Activated naive CD8-positive, alpha-beta T cell treated with anti-CD3 and anti-CD28 coated beads, Interleukin-2, amount 10 ng/mL, durations not matched to agents 7 days and 5 days (primary cell): ENCODE measurements at places on chromosomes 2 and 18. TPM values are rescaled to one million over a fixed set of nuclear protein-coding genes. Genes with fewer than 3 reads are reported as not detected.
A peak's percentile ranks its signal among the peaks of the same experiment; 100 is the strongest.

- no peak for DNase-seq
These were observed 12.8 kb downstream of the CD302 start for GRCh38 chr2:159785195-159785594.

B3GNT7 gene
- total RNA-seq: 0.37 TPM

DNA sequence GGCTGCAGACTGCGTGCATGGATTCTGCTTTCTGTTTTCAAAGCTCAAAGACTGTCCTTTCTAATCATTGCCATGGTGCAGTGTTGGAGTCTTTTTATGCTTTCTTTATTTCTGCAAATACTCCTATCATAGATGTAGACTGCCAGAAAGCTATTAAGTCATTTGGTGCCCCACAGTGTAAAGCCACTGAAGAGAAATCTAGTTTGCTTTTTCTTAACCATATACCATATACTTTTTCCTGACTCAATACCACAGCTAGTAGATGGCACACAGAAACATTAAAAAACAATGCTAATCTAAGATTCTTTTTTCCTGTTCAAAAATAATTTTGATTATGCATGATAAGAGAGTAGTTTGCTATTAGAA is 109.9 kb upstream of the RAB27B start:
- no peak for DNase-seq

DNA sequence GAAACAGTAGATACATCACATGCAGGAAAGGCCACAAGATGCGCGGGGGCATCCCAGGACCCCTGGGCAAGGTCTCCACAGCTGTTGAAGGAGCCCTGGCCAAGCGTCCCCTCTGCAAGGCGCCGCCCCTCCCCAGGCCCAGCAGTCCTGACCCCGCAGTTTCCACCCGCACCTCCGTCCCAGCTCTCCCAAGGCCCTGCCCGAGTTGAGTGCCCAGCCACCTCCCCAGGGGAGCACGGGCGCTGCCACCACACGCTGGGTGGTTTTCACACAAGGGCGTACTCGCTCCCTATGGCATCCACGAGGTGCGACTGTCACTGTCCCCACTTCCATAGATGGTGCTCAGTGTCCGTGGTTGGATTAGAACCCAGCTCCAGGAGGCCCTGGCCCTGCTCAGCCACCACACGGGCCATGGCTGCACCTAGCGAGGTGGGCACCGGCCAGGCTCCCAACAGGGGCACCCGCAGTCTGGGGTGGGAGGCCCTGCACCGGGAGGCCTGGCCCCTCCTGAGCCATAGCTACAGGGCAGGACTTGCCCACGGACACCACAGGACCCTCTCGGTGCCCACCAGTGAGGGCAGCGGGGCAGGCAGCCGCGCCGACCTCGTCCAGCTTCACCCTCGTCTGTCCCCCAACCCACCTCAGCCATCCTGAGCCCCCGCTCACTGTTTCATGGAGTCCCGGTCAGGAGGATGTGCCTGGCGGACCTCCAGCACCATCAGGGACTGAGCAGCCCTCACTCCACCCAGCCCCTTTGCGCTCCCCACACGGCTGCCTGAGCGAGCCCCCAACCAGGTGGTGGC is 36.0 kb downstream of the KIF1A start:
- DNase-seq: no peak

- no peak for DNase-seq
These were observed 43.2 kb upstream of the SEMA4C start for GRCh38 chr2:96913117-96913397.

- DNase-seq: no peak
These were observed 56.3 kb downstream of the RPL31 start for GRCh38 chr2:101058386-101058785.

DNA sequence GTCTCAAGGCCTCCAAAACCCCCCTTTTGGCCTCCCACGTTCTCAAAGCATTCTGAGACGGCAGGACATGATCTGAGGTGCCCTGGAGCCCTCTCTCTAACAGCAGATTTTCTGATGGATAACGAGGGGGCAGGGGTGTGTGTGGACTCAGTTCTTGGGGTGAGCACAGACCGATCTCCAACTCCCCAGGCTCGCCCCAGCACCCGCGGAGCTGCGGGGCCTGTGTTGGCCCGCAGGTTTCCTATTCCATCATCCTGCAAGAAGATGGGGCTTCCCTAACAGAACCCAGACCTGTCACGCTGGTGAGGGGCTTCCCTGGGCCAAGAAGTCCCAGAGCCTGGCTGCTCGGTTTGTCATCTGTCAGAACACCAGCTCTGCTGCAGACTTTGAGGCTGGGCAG is 196.1 kb downstream of the ANAPC1 start:
- no peak for DNase-seq

DNA sequence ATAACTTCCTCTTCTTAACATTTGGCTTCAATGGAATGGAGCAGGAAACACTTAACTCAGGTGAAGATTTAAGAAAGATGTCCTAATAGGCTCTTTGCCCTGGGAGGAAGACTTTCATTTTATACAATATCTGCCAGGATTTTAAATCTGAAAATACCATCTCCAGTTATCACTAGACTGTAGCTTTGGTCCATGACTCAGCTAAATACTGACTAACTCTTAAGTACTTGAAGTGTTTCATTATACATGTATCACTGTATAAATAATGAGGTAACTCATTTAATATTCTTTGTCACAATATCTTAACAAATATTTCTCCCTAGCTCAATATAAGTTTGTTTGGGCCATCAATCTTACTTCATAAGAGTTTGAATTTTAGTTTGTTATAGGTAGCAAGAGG is 34.7 kb downstream of the RBKS start:
- DNase-seq: no peak

DNA sequence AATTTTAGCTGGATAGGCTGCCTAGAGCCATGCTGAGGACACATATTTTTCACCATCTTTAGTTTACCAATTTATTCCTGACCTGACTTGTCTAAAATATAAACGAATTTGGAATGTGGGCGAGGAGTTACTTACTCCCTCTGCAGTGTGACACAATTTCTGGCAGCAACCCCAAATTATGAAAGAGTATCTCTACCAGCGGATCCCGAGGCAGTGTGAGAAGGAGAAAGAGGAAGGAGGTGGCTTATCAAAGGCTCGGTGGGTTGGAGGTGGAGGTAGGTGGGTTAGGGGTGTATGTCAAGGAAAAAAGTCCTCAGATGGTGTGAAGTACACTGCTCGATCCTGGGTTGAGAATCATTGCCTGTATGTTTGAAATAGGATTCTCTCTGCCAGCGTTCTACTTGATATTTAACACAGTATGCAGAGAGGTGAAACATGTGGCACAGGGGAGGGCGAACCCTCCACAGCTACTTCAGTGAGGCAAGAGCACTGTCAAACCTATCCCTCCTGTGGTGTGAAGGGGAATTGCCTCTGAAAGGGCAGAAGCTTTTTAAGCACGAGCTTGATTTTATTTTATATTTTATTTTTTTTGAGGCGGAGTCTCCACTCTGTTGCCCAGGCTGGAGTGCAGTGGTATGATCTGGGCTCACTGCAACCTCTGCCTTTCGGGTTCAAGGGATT is 76.0 kb downstream of the RFTN2 start:
- DNase-seq: no peak

DNA sequence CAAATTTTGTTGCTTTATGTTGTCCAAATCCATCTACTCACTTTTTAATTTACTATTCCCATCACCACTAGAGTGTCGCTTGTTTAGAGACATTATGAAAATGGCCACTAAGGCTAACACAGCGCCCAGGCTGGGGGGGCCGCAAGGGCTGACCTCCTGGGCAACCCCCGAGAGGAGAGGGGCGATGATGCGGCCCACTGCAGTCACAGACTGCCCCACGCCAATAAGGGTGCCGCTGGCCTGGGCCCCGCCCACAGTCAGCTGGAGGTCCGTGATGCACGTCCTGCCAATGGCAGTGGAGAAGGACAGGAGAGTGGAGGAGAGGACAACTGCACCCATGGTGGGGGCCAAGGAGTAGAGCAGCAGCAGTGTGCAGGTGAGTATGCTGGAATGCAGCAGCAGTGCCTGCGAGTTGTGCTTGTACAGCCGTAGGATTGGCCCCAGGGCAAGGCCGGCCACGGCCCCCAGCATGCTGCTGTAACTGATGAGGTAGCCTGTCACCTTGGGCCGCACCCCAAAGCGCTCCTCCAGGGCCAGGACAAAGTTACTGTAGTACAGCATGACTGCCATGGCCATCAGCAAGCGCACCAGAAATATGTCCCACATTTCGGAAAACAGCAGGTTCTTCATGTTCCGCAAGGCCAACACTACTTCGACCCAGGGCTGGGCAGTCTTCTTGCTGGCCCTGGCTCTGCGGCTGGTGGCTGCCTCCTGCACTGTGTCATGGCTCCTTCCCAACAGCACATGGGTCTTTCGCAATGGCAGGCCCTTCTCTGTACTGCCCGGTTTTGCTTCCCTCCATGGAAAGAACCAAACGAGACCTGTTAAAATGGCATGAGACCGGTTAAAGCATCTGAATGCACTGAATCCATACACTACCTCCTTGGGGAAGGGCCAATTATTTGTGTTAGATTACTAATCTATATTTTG is 43.2 kb upstream of the TMEM182 start:
- DNase-seq: no peak

- no peak for DNase-seq
These were observed 154.6 kb downstream of the TFCP2L1 start for GRCh38 chr2:121130301-121130850.

GRCh38 chr2:203705178-203705577 is 1.3 kb upstream of the CD28 start:
- no peak for DNase-seq

SLC39A10 gene
- total RNA-seq: 54.4 TPM

DNA sequence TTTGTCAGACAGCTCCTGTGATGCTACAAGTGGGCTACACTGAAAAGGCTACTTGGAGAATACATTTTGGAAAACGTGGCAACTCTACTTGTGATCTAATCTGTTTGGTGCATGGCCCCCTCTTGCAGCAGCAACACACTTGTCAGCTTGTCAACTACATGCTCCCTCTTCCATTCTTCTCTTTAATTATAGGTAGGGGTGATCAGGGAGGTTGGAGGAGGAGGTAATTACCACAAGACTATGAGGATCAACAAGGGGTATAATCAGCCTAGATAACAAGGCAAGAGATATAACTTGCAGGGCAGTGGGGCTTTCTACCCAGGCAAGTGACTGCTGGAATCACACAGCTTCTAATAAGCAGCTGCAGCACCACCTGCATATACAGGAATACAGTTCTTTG is 104.9 kb downstream of the ACVR1 start:
- no peak for DNase-seq

GRCh38 chr2:63734510-63734909 is 107.2 kb upstream of the UGP2 start:
- no peak for DNase-seq

GRCh38 chr2:15788455-15788829 is 151.9 kb upstream of the MYCN start:
- DNase-seq: no peak

DNA sequence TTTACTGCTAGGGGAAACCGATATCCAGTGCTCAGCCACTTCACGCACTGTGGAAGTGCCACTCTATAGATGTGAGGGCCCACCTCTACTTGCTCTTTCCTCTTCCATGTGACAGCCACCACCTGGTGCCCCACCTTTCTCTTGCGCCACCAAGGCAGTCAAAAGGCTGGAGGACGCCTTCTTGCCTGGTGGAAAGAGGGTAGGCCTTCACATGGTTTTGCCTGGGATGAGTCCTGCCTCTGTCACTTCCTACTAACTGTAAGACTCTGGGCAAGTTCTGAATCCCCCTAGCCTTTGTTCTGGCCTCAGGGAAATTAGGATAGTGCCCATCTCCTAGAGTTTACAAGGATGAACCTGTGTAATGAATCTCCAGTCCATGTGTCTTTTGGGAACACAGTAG is 66.1 kb upstream of the ODC1 start:
- no peak for DNase-seq

COL4A4 gene
- not detected for total RNA-seq

ZNF385B gene
- not detected for total RNA-seq

GRCh38 chr2:30164131-30164925 is 17.5 kb downstream of the YPEL5 start:
- DNase-seq: no peak

- no peak for DNase-seq
These were observed 558.7 kb upstream of the LRRTM1 start for GRCh38 chr2:80863147-80863714.

CDH2 gene
- not detected for total RNA-seq

GRCh38 chr2:66577321-66578053 is 142.6 kb downstream of the MEIS1 start:
- peak; percentile 25 for DNase-seq

ALK gene
- total RNA-seq: not detected
